Naive thymus-derived CD8-positive, alpha-beta T cell (primary cell): ENCODE measurements at places on chromosomes 13 and 19.

DNA sequence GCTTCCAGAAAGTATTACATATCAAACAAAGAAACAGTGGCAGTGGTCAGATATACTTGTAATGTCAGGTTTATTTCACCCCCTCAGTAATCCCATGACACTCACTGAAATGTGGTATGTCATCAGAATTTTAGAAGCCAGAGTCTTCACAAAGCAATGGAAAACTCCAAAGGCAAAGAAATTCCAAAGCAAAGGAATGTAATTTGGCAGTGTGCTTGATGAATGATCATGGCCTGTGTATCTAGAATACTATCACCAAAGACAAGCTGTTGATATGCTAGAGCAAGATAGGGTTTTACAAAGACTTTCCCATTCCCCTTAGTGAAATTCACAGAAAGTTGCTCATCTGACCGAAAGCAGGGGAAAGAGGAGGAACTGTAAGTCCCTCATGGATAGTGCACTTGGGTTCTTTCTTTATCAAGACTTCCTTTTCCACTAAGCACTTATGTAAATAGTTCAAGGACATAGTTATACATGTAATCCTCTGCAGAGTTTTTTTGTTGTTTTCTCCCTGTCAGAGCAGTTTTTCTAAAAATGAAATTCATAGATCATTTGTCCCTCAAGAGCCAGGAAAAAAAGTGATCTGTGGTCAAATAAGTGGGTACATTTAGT is 243.4 kb downstream of the NHLRC3 start:
- DNase-seq: no peak

- DNase-seq: no peak
Observed at GRCh38 chr13:54133746-54134145, 1105.1 kb downstream of the OLFM4 start.

GRCh38 chr13:20799726-20800416 is 26.1 kb upstream of the EEF1AKMT1 start:
- no peak for DNase-seq

GRCh38 chr13:100546713-100547405 is 41.7 kb downstream of the GGACT start:
- DNase-seq: no peak

DNA sequence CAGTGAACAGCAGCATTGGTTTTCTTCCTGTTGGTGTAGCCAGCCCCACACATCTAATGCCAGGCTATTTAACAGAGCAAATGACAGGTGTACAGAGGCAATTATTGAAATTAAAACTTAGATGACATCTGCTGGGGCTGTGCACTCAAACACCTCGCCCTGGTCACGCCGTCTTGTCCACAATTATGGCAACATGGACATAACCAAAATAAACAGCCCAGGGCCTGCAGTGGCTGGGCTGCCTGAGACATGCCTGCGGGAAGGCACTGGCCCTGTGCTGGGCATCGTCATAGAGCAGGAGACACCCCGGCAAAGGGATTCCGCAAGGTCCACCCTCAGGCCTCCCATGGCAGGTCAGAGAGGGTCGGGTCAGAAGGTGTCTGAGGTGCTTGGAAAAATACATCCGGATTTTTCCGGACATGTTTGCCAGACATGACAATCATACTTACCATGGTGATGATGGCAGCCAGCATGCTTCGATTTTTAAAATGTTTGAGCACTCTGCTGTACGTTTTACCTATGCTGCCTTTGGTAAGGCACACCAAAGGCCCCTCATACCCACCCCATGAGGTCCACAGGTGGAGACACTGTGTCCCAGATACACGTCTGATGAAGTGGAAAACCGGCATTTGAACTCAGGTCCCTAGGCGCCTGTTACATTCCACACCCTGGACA is 47.8 kb downstream of the TSHZ3 start:
- DNase-seq: no peak
